GM04504 (cell line): ENCODE measurements at places on chromosomes 1 and 21.

- no peak for DNase-seq
These were observed 553 bp downstream of the PTGER3 start for GRCh38 chr1:71046891-71047634.

- DNase-seq, result no peak
These were observed 190.5 kb downstream of the APP start for GRCh38 chr21:25979845-25980616.

DNA sequence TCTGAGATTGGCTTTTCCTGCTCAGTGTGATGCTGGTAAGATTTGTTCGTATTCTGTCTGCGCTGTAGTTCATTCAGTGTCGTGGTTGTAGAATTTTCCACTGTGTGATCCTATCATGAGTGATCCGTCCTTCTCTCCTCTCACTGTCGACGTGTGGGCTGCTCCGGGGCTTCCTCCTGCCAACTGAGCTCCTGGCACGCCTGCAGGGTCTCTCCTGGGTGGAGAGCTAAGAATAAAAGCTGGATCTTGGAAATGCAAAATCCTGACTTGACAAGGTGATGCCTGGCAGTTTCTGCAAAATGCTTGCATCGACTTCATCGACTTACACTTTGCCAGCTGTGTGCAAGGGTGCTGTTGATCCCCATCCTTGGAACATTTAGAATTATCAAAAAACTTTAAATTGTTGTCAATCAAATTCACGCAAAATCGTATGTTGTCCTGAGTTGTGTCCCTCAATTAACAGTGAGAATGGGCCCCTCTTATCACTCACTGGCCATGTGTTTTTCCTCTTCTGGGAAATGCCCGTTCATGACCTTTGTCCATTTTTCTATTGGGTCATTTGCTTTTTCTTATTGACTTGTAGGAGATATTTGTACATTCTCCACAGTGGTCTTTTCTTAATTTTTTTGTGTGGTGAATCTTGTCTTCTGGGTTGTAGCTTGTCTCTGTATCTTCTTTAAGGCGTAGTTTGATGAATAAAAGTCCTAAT is 125.5 kb downstream of the CRYAA start:
- no peak for DNase-seq

- no peak for DNase-seq
These were observed 21.3 kb downstream of the CHODL start for GRCh38 chr21:18265944-18266343.

DNA sequence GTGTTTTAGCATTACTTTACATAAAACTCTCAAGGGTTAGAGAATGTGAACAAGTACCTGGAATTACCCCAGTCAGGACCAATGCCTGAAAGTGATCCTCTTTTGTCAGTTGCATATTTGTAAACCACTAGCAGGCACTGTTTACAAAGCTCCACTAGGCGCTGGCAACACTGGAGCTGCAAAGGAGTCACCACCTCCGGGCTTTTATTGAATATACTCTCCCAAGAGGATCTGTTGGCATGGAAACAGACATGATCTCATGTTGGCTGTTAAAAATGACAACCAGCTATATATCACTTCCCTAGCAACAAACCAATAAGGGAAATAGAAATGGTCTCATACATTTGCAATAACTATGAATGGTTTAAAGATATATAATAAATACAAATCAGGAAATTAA is 116.0 kb downstream of the TTLL7 start:
- DNase-seq, result peak; percentile 59

GRCh38 chr1:161364332-161364731 is 3.3 kb downstream of the CFAP126 start:
- DNase-seq, result no peak

DNA sequence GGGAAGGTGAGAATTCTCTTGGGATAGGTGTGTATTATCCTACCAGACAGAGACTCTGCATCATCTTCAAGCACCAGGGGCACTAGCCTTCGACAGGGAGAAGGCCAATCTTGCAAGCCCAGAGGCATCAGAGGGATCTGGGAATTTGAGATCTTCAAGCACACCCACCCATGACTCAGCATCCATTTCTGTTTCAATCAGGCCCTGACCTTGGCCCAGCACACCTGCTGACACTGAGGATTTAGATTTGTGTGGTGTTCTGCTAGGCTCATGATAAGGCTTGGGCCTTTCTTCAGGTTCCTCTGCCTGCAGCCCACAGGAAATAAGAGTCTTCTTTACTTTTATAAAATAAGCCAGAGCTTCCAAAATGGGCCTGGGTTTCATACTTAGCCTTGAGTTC is 6.6 kb upstream of the PCP4 start:
- DNase-seq, result no peak

GRCh38 chr1:219549215-219549614 is 63.7 kb downstream of the ZC3H11B start:
- no peak for DNase-seq

- DNase-seq, result no peak
These were observed 462.3 kb downstream of the PTPRU start for GRCh38 chr1:29698626-29699025.

DNA sequence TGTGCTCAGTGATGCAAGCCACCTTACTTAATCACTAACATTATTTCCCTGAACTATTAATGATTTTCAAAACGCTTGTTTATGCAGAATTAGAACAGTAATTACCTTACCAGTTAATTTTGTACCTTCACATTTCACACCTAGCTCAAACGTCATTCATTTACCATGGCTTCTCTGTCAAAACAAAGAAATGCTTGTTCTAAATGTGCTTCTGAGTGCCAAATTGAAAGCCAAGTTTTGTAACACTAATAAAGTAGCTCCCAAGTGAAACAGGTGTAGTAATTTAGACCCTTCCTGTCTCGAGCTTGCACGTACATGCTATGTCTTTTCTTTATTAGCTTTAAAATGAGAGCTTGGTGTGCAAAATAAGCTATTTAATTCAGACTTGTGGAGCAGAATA is 533.7 kb upstream of the PKN2 start:
- no peak for DNase-seq

- no peak for DNase-seq
These were observed 164.4 kb downstream of the NTPCR start for GRCh38 chr1:233114860-233115259.

DNA sequence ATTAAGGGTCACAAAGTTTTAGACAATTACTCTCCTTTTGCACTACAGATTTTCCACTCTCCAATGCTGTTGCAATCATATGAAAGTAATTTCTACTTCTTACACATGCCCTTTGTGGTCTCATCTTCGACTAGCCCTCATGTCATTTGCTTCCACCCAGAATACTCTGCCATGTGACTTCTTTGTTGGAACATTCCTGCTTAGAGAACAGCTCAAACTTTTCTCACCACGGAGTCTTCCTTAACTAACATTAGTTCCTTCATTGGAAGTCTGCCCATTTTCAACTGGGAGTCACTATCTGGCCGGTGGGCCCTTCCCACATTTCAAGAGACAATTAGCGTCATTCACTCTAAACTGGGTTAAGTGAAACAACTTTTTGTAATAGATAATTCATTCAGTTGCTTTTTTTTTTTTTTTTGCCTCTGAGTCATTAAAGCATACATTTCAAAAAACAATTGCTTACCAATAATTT is 142.6 kb upstream of the PALMD start:
- DNase-seq, result peak; percentile 47

DNA sequence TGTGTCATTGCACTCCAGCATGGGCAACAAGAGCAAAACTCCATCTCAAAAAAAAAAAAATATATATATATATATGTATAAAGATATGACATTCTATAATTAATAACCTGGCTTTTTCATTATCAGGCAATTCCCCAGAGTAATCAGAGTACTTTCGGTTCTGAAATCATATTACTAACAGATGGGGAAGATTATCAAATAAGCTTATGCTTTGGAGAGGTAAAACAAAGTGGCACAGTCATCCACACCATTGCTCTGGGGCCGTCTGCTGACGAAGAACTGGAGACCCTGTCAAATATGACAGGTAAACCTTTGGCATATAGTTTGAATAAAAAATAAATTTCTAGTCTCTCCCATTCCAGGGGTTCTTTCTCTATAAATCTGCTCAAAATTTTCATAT is 58.5 kb upstream of the SH3GLB1 start:
- DNase-seq, result no peak

DNA sequence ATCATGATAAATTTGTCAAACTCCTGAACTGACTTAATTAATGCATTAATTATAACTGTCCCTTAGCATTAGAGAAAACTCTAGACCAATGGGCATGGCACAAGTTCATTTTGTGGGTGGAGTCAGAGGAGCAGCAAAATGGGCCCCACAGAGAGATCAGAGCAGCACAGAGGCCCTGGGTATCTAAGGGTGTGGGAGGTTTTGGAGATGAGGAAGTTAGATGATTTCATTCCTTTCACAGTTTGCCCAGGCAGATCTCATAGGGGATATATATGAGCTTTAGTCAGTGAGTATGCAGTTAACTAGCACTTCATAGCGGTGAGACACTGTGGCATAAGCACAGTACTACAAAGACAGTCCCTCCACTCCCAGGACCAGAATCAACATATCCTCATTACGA is 117.3 kb downstream of the MAB21L3 start:
- DNase-seq, result no peak

DNA sequence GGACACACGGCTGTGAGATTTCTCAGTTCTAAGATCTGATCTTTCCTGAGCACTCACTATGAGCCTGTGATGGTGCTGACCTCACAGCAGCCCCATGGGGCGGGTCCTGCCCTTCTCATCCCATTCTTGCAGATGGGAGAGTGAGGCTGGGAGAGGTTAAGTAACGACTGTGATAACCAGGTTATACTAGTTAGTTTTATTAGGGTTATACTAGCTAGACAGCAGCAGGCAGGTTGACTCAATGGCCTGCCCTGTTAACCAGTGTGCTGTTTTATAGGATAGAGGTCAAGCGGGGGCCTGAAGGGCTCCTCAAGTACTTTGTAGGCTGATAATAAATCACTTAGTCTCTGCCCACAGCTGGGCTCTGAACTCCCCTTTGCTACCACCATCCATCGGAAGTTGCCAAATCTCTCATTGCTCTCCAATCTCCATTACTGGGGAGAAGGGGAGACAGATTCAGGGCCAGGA is 4.8 kb downstream of the CNTN2 start:
- no peak for DNase-seq

GRCh38 chr1:40971966-40972365 is 7.5 kb upstream of the CTPS1 start:
- DNase-seq, result no peak

GRCh38 chr1:93576346-93576745 is 105.3 kb downstream of the BCAR3 start:
- no peak for DNase-seq

DNA sequence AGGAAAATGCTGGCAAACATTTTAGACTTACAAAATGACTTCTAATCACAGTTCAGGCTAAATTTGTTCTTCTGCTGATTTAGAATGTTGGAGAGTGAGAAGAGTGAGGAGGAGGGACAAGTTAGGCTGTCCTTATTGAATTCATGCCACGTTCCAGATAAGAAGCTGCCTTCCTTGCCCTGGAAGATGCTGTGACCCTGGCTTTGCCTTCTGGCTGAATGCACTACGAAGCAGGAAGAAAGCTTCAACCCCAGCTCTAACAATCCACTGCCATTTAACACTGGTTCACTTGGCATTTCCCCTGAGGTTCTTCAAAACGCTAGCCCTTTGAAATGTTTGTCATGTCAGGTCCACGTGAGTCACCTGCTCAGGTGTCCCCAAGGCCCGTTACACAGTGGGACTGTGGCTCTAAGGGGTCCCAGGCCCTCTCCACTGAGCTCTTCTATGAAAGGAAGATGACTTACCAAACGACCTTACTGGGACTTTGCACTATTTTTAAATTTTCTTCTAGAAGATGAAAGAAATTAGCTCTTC is 30.0 kb upstream of the LRRC8C start:
- DNase-seq, result no peak

DNA sequence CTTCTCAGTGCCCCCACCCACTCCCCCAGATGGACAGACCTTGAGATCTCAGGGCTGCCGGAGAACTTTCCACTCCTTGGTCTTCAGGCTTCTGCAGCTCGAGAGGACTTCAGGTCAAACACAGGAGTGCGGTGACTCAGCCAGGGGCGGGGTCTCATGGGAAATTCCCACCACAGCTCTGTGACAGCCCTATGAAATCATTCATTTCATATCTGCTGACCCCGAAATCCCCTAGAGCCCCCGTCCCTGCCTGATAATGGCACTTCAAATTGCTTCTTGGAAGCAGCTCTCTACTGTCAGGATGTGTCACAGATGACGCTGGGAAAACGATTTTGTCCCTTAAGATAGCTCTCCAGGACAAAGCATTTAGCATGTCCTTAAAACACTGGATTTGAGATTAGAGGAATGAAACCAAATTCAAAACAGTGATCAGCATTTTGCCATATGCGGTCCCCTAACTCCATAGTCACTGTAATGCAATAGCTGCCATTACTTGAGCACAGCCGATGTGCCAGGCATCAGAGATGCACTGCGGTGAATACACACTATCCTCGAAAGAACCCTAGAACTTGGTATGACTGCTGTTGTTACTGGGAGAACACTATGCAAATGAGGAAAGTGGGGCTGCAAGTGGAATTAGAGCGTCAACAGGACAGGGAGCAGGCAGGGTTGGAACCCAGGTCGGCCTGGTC is at the start of gene TNFRSF9:
Gene TNFRSF9, minus strand, starts transcription at position 95 of the 692 bp plus-strand sequence. CDS start 845 bp downstream, outside the sequence.
- DNase-seq, result no peak

- no peak for DNase-seq
These were observed 409.3 kb downstream of the SRGAP2C start for GRCh38 chr1:121594096-121594495.

- DNase-seq, result no peak
These were observed 202.7 kb downstream of the BACH1 start for GRCh38 chr21:29501451-29501850.

DNA sequence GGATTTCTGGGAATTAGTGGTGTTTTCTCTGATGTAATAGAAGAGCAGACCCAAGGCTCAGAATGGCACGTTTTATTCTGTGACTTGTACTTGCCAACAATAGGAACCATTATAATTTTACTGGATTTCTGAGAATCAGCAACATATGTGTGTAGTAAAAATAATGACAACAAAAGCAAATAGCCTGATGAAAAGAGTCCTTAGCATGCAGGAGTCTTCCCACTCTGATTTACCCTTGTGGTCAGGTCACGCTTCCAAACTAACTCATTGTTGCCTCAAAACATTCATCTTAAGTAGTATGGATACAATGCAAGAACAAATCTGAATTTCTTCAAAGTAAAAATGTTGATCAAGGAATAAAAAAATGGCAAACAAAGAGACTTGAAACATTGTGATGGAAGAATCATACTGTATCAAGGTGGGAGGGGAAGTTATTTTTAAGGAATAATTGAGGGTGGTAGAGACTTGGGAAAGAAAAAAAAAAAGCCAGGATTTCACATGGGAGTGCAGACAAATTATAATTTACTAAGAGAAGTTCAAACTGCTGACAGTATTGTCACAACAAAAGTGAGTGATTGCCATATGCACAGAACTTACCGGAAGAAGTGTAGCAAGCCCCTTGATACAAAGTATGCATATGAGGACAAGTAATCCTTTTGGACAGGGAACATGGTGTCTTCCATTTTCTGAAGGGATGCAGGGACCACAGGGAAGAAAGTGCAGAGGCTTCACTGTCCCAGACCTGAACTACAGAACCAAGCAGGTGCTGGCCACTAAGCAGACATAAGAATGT is 31.2 kb upstream of the RGL1 start:
- DNase-seq, result peak; percentile 27

DNA sequence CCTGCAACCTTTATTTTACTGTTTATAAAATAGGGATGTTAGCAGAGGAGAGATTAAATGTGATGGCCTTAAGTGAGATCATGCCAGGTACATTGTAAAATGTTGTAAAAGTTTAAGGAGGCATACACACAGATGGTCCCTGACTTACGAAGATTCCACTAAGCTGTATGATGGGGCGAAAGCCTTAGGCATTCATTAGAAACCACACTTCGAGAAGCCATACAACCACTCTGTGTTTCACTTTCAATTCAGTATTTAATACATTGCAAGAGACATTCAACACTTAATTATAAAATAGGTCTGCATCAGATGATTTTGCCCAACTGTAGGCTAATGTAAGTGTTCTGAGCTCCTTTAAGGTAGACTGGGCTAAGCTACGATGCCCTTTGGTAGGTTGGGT is 3.7 kb downstream of the SMPDL3B start:
- no peak for DNase-seq
